T47D (cell line): ENCODE measurements at places on chromosomes 4 and X.

DNA sequence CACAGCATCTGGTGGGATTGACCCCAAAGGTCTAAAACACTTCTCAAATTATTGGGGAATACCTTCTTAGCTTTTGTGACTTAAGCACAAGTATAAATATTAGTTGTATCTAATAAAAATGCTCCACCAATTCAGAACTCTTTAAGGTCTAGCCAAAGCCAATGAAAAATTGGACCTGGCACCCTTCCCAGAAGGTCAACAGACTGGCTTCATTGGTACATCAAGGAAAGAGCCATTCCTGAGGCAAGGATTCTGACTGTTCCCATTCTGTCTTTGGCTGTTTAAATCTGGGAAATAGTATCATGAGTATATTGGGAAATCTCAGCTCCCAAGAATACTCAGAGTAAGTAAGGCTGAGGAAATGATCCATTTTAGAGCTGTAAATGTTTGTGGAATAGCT is 153.0 kb upstream of the TRPC5 start:
- DNase-seq: no peak

- no peak for DNase-seq
These were observed 133.1 kb downstream of the IDS start for GRCh38 chrX:149371986-149372385.

GRCh38 chr4:145061318-145061920 is 36.6 kb downstream of the ANAPC10 start:
- peak; percentile 49 for DNase-seq

- no peak for DNase-seq
These were observed 45.2 kb downstream of the FHDC1 start for GRCh38 chr4:152981278-152981677.

DNA sequence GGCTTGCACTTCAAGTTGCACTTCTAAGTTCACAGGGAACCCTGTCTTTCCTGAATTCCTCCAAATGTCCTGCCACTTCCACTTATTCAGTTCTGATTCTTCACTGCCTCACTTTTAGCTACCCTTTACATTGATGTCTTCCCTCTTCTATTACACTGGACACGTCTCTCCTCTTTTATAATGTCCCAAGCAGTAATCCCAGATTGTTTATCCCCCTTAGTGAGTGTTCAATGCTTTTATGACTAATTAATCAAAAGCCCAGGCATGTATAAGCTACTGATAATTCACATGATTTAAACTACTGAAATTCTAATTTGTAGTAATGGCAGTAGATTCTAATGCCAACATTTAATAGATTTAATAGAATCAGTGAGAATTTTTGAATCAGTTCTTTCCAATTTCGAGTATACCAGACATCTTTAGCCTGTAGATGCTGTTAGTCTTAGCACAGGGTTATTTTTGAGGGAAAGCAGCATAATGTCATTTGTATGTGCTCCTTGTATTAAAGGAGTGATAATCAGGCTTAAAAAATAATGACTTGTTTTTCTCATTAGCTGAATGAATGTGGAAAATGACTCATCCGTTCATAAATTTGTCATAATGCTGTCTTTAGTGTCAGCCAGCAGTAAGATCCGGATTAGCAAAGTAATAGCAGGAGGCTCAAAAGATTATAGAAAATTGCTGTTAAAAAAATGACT is 703.1 kb downstream of the CENPC start:
- no peak for DNase-seq

DNA sequence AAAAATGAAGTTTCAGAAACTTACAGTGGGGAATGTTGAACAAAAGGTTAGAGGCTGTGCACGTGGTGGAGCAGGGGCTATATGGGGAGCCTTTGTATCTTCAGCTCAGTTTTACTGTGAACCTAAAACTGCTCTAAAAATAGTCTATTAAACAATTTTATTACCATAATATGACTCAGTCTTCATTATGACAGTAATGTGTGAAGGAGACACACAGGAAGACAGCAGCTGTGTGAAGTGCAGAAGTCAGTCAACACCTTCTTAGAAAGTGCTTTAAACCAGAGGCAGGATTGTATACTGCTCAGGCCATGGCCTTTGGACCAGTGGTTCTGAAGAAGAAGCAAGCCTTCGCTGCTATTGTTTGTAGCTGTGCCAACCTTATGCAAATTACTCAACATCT is 89.7 kb downstream of the ARHGAP10 start:
- no peak for DNase-seq

- no peak for DNase-seq
These were observed 638 bp downstream of the BLTP1 start for GRCh38 chr4:122152711-122153226.

GRCh38 chr4:19729886-19730651 is 521.6 kb upstream of the SLIT2 start:
- DNase-seq: no peak
